ENCODE measurements at places on chromosomes 12 and 14.

GRCh38 chr14:91410771-91411536, 6.7 kb downstream of the CCDC88C start:
- H3K4me1 ChIP-seq, result peaks cover 95% of the 10 kb centered on the region
- H3K36me3 ChIP-seq, result peaks cover 66% of the 10 kb centered on the region
- DNase-seq, result peak; percentile 47
- no peaks in the 10 kb centered on the region for H3K27me3 ChIP-seq
- peak overlapping the region; percentile 75 for H3K27ac ChIP-seq

DNA sequence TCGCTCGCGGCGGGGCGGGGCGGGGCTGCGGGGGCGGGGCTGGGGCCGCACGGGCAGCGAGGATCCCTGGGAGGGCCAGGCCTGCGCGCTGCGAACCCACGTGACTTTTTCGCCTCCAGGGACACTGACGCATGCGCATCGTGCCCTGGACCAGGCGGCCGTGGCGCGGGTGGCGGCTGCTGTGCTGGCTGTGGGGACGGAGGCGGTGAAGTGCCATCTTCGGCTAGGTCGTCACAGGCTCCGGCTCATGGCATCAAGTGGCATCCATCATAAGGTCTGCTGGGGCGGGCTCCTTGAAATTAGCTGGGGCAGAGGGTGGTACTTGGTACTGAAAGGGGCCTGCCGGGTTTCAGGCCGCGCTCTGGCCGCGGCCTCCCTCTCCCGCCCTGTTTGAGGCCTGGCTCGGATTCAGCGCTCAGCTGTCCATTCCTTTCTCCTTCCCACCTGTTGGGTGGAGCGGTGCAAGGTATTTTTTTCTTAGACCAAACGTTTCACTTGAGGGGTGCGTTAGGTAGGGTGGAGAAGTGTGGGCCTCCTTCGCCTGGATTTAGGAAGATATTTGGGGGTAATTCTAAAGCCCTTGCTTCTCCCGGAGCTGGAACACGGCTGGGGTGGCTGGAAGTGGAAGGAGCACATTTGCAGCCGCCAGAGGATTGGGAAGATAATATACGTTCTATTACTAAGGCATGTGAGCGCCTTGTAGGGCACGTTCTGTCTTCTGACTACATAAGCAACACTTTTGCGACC, at the start of gene PRPF39:
PRPF39 (plus strand) TSS at position 141 of the 747 bp plus-strand sequence. CDS start 11,124 bp downstream, outside the sequence.
- DNase-seq, result peak; percentile 97
- peak within 1 kb of the TSS; percentile 85 for H3K4me3 ChIP-seq
- peak within 1 kb of the TSS; percentile 74 for H3K27ac ChIP-seq
- H3K36me3 ChIP-seq, result no peaks in the 10 kb centered on the region
- H3K27me3 ChIP-seq, result no peaks in the 10 kb centered on the region
- peaks cover 36% of the 10 kb centered on the region for H3K4me1 ChIP-seq

GRCh38 chr12:50520416-50521207, 15.8 kb downstream of the DIP2B start:
- peak overlapping the region; percentile 66 for H3K27ac ChIP-seq
- H3K4me1 ChIP-seq, result peaks cover 66% of the 10 kb centered on the region
- DNase-seq, result peak; percentile 57
- H3K36me3 ChIP-seq, result no peaks in the 10 kb centered on the region

GRCh38 chr14:20118795-20119194, 8.3 kb downstream of the OR4K17 start:
- no peaks in the 10 kb centered on the region for H3K27me3 ChIP-seq
- no peaks in the 10 kb centered on the region for H3K36me3 ChIP-seq
- H3K4me1 ChIP-seq, result no peaks in the 10 kb centered on the region
- H3K27ac ChIP-seq, result no peak overlapping the region
- DNase-seq, result no peak
- H3K4me3 ChIP-seq, result no peak overlapping the region

DNA sequence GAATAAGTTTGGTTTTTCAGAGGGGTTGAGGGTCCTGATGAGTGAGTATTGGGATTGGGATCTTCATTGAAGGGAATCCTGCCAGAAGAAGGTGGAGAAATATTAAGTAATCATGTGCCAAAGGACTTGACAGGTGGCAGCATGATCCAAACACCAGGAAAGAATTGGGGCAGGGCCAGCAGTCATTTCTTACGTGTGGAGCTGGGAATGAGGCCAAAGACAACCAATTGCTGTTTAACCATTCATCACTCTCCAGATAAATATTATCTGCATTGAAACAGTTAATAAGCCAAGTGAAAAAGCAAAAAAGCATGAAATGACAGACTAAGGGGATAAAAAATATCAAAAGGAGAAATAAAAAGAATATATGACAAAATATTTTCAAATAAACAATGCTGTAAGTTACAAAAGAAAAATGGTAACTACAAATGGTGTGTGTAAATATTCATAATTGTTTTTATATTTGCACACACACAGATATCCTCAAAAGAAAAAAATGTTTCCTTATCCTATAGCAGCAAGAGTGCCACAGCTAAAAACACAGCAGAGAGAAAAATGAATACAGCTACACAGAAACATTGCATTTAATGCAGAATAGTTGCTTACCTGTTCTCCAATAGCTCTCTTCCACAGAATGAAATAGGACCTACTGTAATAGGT, 26.2 kb downstream of the C2CD5 start:
- DNase-seq, result no peak
- H3K36me3 ChIP-seq, result peaks cover 23% of the 10 kb centered on the region
- no peak overlapping the region for H3K4me3 ChIP-seq
- H3K27ac ChIP-seq, result no peak overlapping the region
- no peaks in the 10 kb centered on the region for H3K4me1 ChIP-seq
- H3K27me3 ChIP-seq, result no peaks in the 10 kb centered on the region

DNA sequence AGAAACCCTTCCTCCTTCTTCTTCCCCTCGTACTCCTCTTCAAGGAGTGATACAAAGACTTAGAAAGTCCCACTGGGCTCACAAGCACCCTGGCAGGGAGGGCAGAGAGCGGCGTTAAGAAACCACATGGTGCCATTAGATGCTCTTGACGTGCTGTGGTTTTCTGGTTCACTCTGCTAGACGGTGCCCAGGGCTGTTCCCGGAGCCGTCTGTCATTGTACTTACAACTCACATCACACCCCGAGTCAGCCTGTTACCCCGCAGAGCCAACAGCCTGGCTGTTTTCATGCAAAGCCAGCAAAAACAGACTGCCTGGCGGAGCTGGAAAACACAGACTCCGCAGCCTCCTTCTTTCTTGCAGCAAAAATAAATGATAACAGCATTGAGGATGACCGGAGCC, 232.6 kb upstream of the TBX3 start:
- no peaks in the 10 kb centered on the region for H3K4me1 ChIP-seq
- no peak overlapping the region for H3K4me3 ChIP-seq
- H3K27me3 ChIP-seq, result no peaks in the 10 kb centered on the region
- DNase-seq, result no peak
